ENCODE measurements at places on chromosomes 11 and 22.
A peak's percentile ranks its signal among the peaks of the same experiment; 100 is the strongest.

DNA sequence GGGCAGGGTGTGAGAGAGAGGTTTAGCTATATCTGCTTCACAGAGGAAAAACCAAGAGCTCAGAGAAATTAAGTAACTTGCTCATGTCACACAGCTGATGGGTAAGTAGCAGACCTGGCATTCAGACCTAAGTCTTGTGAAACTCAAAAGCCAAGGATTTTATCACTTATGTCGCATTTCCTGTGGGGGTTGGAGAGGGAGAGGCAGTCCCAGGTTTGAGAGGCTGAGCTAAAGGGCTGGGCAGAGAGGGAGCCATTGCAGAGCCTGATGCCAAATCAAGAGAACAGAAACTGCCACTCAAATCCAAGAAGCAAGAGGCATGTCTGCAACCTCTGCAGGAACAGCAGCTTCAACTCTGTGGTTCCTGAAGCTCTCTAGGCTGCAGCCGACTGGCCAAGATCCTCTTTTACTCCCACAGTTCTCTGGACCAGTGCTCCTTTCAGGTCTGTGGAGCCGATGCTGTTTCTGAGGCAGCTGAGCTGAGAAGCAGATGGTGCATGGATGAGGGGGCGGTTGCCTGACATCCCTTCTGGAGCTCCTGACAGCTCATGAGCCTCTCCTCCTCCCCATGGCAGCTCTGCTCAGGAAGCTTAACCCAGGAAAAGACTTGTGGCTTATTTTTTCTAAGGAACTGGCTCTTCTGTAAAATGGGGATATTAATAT, 47.6 kb upstream of the NAV2 start:
- DNase-seq, result no peak

- no peak for DNase-seq
Observed at GRCh38 chr11:116636341-116636929, 136.4 kb downstream of the BUD13 start.

DNA sequence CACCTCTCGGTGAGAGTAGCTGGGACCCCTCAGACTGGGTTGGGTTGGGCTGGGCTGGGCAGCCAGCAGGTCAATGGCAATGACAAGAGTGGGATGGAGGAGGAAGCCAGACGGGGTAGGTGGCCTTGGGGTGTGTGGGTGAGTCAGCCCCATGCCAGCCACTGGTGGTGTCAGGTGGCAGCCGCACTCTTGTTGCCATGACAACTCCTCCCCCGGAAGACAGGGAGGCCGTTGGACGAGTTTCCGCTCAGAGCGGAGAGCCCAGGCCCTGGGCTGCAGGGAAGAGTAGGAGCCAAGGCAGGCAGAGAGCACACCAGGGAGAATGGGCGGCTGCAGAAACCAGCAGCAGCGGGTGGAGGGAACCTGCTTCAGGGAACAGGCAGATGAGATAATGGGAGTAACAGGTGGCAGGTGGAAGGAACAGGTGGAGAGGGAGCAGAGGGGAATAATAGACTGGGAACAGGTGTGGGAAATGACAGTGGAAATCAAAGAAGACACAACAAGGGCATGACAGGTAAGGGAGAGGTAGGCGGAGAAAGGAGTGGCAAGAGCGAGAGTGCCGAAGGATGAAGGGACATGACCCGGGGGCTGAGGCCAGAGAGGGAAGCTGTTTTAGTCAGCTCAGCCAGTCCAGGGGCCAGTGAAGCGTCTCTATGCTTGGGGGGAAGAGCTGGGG, 8.7 kb downstream of the SPTBN2 start:
- peak; percentile 18 for DNase-seq

- no peak for DNase-seq
Observed at GRCh38 chr22:36528341-36528740, 625 bp downstream of the EIF3D start.

DNA sequence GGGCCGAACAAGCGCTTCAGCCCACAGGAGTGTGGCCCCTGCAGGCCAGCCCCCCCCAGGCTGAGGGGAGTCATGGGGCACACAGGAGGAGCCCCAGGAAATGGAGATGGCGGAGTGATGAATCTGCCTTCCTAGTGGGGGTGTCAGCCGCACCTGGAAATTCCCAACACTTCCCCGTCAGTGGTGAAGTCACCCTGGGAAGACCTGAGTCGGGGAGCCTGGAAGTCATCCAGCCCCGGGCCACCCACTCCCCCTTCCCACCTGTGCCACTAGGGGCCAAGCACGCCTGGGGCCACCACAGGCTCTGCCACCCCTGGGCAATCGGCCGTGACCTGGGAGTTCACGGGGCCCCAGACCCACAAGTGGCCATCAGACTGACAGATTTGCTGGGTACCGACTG, 12.6 kb downstream of the WNT7B start:
- DNase-seq, result no peak

DNA sequence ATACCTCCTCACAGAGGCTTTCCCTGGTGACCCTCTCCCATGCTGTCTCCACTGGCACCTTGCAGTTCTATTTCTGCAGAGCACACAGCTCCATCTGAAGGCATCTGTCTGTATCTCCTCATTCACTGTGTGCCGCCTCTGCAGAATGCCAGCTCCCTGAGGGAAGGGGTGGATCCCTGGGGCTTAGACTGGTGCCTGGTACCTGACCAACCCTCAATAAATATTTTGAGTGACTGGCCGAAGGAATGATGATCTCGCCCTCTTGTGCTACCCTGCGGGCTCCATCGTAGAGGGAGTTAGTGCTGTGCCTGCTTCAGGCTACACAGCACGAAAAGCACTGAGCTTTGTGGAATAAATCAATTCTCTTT, 1.6 kb downstream of the CBX7 start:
- no peak for DNase-seq

DNA sequence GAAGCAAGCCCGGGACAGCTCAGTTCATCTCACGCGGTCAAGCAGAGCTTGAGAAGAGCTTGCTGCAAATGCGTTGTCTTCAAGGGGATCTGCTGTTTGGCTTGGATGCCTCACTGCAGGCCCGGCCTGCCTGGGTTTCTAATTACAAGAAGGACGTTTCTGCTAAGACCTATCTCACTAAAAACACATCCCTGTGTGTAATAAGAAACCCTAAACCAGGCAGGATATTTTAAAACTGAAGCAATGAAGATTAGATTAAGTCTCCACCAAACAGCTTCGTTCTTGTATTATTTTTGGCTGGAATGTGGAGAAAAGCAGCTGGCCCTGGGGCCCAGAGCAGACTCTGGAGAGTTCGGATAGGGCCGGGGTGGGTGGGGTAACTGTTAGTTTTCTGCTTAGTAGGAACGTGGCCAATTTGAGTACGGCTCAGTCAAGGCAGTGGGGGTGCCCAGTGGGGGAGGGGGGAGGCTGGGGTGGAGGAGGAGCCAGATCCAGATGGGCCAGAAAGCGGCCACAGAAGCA, 6.0 kb downstream of the PKNOX2 start:
- DNase-seq, result no peak

DNA sequence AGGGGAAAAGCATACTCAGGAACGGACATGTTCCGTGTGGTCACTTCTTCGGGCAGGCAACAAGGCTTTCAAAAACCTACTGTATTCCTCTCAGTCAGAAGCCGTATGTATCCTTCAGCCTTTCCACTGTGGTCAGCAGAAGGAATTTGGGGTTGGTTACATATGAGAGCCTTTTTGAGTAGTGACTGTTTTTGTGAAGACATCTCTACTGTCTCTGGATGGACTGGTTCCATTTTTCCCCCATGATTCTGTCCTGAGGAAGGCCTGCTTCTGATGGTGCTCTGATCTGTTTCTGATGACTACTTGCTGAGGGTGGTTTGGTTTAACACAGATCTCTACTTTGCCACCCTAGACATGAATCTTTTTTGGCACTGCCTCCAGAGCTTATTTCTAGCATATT, 63.7 kb upstream of the HORMAD2 start:
- DNase-seq, result no peak

- DNase-seq, result no peak
Observed at GRCh38 chr22:17767233-17768065, 6.8 kb downstream of the BID start.

Measured in neural crest cell (in vitro differentiated cells).